ENCODE measurements at places on chromosomes 7 and 10.

GRCh38 chr7:77657427-77658224 is 38.6 kb upstream of the RSBN1L start:
- DNase-seq: no peak

DNA sequence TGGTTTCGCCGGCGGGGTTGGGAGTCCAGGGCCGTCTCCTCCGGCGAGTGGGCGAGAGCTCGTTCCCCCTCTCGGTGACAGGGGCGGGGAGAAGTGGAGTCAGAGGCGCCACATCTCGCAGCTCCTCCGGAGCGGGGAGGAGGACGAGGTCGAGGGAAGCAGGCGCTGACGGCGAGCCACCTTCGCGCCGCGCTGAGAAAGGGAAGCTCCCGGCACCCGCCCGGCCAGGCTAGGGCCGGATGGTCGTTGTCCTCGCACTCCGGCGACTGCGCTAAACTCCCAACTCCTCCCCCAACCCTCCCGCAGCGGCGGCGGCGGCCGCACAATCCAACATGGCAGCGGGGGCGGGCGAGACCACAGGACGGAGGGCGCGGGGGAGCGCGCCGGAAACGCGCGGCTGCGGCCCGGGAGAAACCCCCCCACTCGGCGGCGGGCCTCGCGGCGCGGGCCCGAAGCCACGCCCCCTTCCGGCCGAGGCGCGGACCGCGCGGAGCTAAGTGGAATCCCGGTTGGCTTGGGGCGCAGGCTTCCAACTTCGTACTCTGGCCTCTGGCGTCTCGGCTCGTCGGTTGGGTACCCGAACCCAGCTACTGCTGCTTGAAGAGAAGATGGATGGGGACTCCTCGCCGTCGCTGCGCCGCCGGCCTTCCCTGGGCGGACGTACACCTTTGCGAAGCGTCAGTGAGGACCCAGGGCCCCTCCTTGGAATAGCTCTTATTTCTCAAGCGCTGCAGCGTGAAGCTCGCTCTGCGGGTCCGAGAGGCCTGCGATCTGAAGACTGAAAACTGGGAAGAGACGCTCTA is at the start of gene WASL:
Gene WASL (minus strand): TSS at position 270 of the 803 bp plus-strand sequence. CDS start 269 bp downstream, at position 1.
- peak; percentile 96 for DNase-seq

DNA sequence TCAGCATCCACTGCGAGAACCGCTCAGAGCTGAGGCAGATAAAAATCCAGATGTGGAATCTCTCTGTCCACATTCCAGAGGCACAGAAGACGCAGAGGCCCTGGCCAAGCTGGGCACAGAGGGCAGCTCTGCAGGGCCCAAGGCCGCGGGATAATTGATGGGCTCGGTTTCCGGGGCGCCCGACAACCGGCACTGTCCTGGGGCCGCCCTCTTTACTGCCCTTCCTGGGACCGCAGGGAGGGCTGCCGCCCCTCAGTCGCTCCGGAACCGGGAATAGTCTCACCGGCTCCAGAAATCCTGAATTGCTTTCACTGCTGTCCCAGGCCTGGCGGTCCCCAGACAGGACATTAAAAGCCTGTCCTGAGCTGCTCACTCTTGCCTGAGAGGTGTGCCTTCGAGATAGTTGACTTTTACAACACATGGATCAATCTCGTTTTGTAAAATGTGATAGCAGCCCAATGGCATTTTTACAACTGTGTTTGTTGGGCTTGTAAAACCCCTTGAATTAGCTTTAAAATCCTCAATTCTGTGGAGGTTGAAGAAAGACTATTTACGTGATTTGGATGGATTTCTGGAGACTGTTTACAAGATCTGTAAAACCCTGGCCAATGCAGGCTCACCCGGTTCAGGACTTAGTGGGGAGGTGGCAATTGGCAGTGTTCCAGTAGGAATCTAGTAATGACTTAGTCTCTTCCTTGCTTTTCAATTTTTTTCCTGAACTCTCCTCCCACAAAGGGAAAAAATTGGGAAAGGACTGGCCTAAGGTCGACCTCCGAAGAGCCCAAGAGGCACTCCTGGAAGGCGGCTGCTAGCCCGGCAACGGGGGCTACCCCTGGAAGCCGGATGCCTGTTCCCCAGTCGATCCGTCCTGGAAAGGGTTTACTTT is 1.4 kb upstream of the HOXA6 start:
- peak; percentile 52 for DNase-seq

DNA sequence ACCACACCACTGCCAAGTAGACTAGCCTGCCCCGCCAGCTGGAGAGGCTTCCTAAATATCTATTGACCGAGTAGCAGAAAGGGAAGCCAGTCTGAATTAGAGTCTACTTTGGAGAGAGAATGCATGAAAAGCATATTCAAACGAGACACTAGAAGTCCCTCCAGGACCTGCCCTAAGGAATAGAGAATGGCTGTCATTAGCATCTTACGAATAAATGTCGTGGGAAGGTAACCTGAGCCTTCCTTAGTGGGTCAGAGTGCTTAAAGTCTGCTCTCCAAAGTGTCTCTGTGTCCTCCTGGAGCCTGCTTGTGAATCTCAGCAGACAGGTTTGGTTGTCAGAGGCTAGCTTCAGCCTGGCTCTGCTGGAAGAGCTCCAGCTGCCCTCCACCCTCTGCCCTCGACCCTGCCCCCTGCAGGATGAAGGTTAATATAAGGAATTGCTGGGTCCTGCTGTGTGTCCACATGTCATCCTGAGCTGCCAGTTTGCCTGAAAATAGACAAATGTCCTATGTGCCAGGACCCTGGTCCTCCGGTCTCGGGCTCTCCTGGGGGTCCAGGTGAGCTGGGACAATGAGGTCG is 33.4 kb downstream of the FAM241B start:
- DNase-seq: peak; percentile 82

- DNase-seq: peak; percentile 86
Measured at GRCh38 chr7:142793156-142793555, 22.4 kb downstream of the PRSS2 start.

DNA sequence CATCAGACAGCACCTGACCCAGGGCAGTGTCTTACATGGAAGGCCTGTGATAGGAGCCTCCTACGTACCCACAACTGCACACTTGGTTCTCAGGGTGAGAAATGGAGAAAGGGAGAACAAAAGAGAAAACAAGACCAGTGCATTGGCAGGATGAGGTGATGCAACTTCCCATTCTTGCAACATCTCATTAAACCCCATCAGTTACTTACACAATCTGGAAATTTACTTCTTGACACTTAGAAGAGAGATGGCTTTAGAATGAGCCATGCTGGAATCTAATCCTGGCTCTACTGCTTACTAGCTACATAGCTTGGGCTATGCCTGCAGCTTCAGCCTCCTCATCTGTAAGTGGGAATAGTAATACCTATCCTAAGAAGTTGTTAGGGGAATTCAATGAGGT is 391.7 kb downstream of the KCNMA1 start:
- no peak for DNase-seq

DNA sequence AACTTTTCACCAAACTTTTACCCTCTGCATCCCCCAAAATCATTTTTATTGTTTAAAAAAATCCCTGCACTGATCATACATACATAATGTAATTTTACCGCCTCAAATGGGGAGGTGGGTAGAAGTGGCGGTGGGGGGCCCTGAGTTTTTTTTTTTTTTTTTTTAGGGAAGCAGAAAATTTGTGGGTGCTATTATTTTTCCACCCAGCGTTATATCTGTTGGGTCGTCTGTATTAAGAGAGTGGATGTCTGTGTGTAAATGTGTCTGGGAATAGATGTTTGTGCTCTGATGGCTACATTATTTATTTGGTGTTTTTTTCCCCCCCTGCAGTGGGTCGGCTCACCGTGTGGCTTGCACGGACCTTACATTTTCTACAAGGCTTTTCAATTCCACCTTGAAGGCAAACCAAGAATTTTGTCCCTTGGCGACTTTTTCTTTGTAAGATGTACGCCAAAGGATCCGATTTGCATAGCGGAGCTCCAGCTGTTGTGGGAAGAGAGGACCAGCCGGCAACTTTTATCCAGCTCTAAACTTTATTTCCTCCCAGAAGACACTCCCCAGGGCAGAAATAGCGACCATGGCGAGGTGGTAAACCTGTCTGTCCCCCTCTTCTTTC is 438 bp downstream of the ARID5B start:
- no peak for DNase-seq

GRCh38 chr10:94623572-94623971 is 60.0 kb upstream of the CYP2C18 start:
- peak; percentile 71 for DNase-seq

GRCh38 chr10:11164803-11165590 is 147.3 kb downstream of the CELF2 start:
- DNase-seq: peak; percentile 78

GRCh38 chr10:28545967-28546644 is 13.2 kb downstream of the WAC start:
- no peak for DNase-seq

GRCh38 chr10:11828682-11829284 is 5.6 kb downstream of the PROSER2 start:
- no peak for DNase-seq

DNA sequence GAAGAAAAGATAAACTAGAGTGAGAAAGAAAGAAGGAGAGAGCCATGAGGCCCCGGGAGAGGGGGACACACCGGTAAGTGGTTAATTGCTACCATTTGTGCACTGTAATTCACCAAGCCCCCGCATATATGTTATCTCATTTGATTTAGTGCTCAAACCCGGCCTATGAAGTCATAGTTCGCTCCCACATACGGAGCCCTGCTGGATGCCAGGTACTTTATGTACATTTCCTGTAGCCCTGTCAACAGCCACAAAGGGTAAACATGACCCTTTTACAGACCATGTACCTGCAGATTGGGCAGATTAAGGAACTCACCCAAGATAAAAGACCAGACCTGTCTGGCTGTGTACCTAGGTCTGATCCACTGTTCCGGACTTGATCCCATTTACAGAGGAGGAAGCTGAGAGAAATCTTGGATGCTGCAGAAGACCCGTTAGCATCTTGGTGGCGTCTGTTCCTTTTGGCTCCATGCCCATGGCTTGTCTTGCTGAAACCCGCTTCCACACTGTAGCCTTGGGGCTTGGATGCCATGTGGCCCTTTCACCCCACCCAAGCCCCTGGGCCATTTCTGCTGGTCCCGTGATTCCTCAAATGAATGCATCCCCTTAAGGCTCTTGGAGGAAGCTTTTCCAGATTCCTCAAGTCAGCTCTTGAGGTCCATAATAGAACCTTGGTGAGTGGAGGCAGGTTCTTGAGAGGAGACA is 32.3 kb downstream of the FAM241B start:
- no peak for DNase-seq

DNA sequence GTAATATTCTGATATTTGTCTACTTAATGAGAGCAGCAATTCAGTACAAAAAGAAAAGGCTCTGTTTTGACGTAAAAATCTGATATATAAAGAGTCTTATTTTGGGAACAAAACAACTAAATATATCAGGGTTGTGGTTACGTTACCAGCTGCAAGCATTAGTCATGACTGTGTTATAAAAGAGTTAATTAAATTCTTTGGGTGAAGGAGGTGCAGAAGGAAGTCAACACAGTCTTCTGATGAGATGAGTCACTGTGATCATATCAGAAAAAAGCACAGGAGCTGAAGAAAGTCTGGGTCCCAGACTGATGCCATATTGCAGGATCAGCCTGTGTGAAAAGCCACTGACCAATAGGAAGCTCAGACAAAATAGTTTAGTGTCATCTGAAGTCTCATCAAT is 234.3 kb upstream of the TEX47 start:
- no peak for DNase-seq

GRCh38 chr7:44148166-44148565 is 7.0 kb upstream of the MYL7 start:
- DNase-seq: no peak

- no peak for DNase-seq
Measured at GRCh38 chr10:119116326-119116951, 12.5 kb downstream of the DENND10 start.

DNA sequence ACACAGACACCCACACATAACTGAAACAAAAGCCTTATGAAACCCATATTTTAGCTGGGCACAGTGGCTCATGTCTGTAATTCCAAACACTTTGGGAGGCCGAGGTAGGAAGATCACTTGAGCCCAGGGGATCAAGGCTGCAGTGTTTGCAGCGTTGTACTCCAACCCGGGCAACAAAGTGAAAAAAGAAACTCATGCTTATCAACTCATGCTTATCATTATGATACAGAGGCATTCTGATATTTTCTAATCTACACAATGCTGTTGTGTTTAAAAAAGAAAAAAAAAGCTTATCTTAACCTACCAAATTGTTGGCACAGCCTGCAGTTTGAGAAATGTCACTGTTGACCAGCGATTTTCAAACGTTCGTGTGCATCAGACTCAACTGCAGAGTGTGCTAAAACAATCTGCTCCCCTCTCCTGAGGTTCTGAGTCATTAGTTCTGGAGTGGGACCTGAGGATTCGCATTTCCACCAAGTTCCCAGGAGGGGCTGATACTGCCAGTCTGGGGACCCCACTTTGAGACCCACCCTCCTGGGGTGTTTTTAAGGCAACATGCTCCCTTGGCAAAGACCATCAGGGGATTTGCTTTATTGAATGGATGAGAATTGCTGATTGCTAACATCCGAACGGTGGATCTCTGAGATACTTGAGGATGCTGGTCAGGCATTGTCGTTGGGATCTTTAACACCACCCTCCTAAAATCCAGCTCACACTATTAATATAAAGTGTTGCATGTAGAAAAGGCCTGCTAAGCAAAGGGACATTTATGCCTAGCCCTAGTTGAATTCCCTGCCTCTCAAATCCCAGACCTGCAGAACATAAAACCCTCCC is 16.2 kb downstream of the CHST3 start:
- no peak for DNase-seq

DNA sequence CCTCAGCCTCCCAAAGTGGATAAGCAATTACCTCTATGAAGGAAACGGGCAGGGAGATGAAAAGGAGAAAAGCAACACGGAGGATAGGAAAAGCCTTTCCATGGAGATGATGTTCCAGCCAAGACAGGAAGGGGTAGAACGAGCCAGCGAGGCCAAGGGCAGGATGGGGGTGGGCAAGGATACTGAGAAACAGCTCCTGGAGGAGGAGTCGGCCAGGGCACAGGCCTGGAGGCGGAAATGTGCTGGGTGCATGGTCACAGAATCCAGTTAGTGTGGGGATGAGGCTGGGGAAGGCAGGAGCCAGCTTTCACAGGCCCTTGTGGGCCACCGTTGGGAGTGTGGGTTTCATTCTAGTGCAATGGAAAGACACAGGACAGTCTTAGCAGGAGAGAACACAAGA is 162.6 kb downstream of the JAZF1 start:
- DNase-seq: no peak

DNA sequence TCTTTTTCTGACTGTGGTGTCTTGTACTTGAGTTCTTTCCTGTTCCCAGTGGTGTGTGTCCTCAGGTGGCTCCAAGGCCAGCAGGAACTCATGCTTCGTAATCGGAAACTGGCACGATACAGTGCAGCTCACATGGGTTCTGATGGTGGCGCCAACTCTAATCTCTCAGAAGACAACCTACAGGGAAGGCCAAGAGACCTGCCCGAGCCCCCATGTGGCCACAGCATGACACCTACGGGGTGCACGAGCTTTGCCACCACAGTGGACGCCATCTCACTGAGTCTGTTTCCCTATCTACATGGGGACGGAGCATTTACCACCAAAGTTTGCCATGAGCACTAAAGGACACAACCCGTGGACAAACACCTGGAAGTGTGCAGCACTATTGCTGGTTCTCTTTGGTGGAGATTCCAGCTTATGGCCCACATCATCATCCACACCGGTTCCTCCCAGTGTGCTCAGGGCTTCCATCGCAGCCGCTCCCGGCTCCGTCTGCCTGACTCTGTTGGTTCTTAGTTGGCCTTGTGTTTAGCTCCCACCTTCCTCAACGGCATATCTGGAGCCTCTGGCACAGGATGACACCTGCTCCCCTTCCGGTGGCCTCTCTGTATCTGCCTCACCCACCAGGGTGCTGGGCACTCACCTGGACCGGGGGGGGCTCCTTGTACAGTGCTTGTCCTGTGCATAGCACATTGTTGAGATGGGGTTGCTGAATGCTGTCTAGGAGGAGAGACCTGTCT is 586.6 kb upstream of the MKI67 start:
- DNase-seq: peak; percentile 15
